ENCODE measurements at places on chromosomes 6 and 20. TPM values are rescaled to one million over a fixed set of nuclear protein-coding genes. Genes with fewer than 3 reads are reported as not detected.

DNA sequence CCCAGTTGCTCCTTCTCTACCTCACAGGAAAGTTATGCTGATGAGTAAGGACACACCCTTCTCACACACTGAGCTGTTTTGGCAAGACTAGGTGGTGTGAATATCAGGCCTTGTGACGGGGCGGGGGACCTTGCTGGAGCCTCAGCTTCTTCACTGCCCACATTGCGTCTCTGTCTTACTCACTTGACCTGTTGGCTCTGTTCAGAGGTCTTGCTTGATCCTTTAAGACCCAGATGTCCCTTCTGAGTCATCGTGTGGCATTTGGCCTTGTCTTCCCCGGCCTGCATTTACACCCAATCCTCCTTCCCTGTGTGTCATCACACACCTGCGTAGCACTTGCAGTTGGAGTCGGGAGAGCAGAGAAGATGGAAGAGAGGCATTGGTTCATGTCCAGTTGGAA lies 8.3 kb upstream of the PRND start:
- DNase-seq: peak; percentile 90

CRISP3 gene
- total RNA-seq: not detected

- DNase-seq: no peak
These were observed 1.3 kb upstream of the ASXL1 start for GRCh38 chr20:32356622-32357374.

CCDC28A gene
- 22.5 TPM for total RNA-seq

GRCh38 chr6:118735320-118735719 lies 83.9 kb upstream of the CEP85L start:
- DNase-seq: no peak

- no peak for DNase-seq
These were observed 4.9 kb downstream of the BAK1 start for GRCh38 chr6:33575211-33575610.

TMEM151B gene
- not detected for total RNA-seq

DNA sequence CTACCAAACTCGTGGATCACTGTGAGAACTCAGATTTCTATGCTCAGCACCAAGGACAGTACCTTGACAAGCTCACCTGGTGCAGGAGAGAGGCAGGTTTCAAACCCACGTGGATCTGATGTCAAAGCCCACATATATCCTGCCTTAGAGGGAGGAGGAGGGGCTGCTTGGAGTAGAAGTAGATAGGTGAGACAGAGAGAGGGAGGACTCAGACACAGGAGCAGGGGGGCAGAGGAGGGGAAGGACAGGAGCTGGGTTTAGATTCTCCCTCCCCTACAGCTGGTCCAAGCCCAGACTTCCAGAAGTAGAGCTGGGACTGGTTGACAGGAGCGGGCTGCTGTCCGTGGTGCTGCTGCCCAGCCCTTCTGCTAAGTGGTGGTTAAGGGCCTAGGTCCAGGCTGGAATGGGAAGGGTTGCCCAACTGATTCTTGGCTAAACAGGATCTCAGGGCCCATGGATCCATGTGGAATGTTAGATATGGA lies 77.5 kb downstream of the CDH22 start:
- DNase-seq: peak; percentile 20

- no peak for DNase-seq
These were observed 60.9 kb downstream of the ATXN1 start for GRCh38 chr6:16700202-16700915.

DNA sequence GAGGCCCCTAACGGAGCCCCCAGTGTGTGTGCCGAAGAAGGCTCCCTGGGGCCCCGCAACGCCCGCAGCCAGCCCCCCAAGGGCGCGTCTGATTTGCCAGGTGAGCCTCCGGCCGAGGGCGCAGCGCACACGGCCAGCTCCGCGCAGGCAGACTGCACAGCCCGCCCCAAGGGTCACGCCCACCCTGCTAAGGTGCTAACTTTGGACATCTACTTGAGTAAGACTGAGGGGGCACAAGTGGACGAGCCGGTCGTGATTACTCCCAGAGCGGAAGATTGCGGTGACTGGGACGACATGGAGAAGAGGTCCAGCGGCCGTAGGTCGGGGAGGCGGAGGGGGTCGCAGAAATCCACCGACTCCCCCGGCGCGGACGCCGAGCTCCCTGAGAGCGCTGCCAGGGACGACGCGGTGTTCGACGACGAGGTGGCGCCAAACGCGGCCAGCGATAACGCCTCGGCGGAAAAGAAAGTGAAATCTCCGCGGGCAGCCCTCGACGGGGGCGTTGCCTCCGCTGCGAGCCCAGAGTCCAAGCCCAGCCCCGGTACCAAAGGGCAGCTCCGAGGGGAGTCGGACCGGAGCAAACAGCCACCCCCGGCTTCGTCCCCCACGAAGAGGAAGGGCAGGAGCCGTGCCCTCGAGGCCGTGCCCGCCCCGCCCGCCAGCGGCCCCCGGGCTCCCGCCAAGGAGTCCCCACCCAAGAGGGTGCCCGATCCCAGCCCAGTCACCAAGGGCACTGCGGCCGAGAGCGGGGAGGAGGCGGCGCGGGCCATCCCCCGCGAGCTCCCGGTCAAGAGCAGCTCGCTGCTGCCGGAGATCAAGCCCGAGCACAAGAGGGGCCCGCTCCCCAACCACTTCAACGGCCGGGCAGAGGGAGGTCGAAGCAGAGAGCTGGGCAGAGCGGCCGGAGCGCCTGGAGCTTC lies 117.0 kb downstream of the RTN4IP1 start:
- DNase-seq: peak; percentile 71

Measured in HT1080 (cell line).